ENCODE measurements at places on chromosomes 11 and 22.
A peak's percentile ranks its signal among the peaks of the same experiment; 100 is the strongest.

GRCh38 chr22:27996981-27997380 is 77.9 kb upstream of the PITPNB start:
- DNase-seq, result no peak

GRCh38 chr11:42036201-42036600 is 576.7 kb upstream of the LRRC4C start:
- no peak for DNase-seq

DNA sequence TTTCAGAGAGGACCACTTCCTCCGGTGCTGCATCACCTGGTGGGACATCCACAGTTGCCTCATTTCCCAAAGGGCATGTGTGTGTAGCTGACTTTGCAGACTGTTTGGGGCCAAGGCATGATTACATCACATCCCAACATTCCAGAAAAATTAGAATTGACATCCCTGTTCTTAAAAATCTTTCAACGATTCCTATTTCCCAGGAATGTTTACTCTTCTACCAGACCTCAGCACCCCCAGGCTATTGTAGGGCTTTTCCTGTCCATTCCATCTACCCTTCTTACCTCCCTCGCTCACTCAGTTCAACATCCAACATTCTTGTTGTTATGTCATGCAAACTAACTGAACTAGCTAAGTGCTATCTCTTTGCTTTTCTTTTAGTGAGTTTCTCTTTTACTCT is 37.3 kb downstream of the PIWIL4 start:
- DNase-seq, result peak; percentile 50

DNA sequence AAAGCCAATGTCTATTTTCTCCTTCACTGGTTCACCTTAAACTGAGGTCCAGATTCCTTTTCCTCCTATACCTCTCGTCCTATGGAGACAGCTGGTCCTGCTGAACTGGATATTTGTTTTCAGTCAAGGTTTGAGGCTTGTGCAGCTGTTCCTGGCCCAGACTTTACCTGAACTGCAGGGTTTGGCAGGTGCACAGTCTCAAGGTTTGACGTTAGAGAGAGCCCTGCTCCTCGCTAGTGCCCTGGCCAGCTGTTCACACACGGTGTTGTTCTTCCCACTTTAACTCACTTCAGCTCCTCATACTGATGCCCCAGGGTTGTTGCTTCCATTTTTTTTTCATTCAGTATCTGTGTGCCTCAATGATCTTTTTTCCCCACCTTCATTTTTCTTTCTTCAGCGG is 74.0 kb upstream of the TTC12 start:
- DNase-seq, result no peak

DNA sequence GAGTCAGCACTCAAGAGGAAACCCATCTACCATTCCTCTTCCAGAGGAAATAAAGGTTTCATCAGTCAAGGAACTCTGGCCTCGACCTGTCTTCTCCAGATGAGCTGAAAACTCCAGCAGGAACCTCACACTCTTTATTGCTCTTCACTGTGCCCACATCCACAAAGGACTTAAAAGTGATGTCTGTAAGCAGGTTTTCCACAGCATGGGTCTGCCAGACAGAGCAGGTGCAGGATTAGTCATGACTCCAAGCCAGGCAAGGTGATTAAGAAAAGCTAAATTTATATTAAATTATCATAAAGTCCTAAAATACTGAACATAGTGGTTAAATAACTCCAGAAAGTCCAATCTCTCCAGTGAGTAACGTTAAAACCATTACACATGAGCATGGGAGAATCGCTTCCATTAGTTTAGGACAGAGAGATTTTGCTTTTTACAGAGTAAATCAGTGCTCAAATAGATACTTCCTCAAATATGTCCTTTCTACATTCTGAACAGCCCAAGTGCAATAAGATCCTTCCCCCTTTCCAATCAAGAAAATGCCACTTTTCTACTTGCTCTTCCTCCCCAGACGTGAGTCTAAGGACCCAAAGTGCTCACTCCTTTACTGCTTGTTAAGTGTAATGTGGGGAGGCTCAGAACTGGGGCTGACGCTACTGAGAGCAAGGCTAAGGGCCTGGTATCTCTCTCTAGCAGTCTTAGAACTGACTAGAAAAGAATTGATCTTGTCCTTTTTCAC is 10.7 kb upstream of the CKAP5 start:
- DNase-seq, result no peak

DNA sequence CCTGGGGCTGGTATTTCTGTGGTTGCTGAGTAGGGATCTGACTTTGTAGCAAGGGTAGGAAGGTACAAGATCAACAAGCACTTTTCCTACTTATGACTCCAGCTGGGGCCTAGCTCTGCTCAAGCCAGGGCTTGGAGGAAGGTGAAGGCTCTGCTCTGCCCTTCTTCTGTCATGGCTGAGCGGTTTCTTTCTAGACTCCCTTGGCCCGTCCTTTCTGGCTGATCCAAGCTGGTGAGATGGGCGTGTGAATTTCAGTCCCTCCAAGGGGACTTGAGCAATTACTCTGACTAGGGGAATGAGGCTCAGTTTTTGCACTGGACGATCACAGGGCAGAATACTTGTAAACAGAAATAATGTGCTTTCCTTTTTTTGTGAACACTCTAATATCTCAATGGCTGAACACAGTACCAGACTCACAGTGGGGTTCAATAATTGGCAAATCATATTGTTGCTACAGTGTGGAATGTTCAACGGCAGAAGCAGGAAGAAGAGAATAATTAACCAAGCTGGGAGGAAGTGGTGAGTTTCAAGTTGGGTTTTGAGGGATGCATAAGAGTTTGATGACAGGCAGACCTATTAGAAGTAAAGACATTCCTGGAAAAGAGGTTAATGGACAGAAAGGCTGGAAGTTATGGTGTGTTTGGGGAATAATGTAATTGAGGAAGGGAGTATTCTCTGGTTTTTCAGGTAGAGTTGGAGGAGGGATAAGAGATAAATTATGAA is 507.6 kb downstream of the MIAT start:
- DNase-seq, result no peak

GRCh38 chr22:46367707-46368191 is 32.2 kb downstream of the TRMU start:
- peak; percentile 48 for DNase-seq

All from fibroblast of skin of scalp (primary cell).